Left cardiac atrium (tissue), 4 donors: ENCODE measurements at places on chromosomes 5 and 9. TPM values are rescaled to one million over a fixed set of nuclear protein-coding genes. Genes with fewer than 3 reads are reported as not detected.

- peak; percentile 29 for DNase-seq
Observed at GRCh38 chr5:33816791-33817190, 75.0 kb downstream of the ADAMTS12 start.

DNA sequence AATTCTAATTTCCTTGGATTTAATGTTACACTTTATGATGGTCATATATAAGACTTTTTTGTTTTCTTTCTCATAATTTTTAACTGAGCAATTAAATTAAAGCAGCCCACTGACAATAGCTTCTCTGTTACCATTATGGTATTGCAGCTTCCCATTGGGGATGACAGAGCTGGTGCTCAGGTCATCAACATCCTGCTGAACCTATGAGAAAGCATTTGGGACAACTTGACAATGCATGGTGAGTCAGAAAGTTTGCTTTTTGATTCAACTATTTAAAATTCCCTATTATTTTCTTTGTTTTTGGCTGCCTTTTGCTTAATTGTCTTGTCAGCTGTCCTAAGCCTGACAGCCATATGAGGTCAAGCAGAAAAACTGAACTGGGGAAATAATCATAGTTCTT lies 487.4 kb upstream of the RIOK2 start:
- no peak for DNase-seq

GRCh38 chr9:26437056-26437711 lies 455.4 kb downstream of the CAAP1 start:
- no peak for DNase-seq

DNA sequence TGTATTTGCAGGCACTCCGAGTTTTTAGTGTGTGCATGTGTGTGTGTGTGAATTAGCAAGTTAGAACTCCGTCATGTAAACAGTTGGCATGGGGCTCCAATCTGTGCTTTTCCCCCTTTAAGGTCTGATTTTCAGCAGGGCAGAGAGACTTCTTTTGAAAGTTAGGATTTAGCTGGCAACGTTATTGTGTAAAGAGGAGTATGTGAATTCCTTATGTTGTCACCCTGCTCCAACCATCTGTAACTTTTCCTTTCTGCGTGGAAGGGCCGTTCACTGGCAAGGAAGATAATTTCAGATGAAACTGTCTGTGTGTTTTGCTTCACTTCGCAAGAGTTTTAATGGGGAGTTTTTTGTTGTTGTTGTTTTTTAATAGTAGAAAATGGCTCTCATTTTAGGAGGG lies 332 bp downstream of the SGCD start:
- DNase-seq, result no peak

DNA sequence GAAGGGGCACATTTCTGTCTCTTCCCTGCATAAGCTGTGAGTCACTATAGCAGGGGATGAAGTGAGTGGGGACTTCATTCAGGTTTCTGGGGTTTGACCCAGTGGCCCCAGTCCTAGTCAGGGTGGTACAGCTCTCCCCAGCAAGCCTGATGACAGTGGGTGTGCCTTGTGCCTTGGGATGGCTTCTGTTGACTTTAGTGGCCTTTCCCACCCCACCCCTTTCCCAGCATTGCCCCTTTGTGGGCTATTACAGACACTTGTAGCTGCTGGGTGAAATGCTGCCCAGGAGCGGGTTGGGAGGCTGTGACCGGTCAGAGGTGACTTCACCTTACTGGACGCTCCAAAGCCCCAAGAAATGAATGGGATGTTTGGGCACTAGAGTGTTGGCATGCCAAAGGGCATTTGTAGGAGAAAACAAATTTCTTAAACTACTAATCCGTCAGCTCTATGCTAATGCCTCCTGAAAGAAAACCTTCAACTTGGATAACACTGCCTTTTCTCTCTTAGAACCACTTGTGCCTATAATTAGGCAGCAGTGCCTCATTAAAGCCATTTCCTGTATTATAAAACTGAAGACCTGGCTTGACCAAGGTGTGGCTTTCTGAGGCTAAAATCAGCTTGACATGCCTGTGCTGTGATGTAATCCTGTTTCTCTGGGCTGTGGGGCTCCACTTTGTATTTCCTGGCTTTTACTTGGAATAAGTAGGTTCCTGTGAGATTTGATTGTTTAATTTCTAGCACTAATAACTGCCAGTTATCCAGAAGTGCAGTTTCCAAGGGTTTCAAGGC lies 119.0 kb upstream of the SLC25A48 start:
- no peak for DNase-seq

GRCh38 chr9:15873573-15874177 lies 320.8 kb downstream of the CCDC171 start:
- no peak for DNase-seq

DNA sequence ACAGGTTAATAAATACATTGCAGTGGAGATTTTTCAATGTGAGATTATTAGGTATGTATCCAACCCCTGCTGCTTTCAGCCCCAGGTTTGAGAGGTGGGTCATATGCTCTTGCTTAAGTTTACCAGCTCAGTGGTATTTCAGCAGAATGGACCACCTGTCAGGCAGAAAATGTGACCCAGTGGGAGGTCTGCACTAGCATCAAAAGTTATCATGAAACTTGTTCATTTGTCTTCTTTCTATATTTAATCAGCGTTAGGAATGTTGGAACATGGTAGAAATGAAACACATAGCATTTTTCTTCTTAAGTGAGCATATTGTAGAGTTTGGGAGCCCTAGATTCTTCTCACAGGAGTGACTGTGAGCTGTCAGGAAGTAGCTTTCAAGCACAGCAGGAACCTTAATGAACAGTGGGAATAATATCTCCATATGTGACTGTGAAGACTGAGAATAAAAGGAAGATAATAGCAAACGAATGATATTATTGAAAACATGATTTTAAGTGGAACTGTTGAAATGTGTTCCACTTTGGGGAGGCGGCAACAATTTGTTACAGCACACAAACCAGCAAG lies 596.9 kb upstream of the CDH6 start:
- DNase-seq, result no peak

GRCh38 chr9:76323490-76323889 lies 70.7 kb downstream of the RFK start:
- no peak for DNase-seq

DNA sequence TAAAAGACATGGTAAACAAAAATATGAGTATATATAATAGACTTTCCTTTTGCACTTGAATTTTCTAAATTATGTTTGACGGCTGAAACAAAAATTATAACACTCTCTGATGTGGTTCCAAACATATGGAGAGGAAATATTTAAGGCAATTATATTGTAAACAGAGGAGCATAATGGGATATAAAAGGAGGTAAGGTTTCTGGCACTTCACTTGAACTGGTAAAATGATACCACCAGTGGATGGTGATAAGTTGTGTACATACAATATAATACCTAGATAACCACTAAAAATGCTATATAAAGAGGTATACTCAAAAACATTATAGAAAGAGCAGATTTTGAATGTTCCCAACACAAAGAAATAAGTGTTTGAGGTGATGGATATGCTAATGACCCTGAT lies 192.9 kb upstream of the RAD23B start:
- no peak for DNase-seq

DNA sequence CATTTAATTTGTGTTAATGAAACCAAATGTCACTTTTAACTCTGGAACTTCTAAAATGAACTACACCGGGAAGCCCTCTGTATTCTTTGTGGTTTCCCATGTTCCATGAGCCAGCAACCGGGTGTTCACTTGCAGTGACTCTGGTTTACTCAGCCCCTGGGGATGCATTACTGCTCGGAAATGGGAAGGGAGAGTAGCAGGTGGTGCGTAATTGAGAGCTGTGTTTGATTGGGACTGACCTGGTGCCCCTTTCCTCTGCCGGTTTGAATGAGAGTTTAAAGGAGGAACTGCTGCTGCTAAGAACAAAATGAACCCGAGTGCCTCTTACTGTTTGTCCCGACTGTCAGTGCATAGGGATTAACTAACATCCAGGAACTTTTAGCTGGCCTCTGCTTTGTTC lies 100.1 kb upstream of the DHFR start:
- no peak for DNase-seq

DNA sequence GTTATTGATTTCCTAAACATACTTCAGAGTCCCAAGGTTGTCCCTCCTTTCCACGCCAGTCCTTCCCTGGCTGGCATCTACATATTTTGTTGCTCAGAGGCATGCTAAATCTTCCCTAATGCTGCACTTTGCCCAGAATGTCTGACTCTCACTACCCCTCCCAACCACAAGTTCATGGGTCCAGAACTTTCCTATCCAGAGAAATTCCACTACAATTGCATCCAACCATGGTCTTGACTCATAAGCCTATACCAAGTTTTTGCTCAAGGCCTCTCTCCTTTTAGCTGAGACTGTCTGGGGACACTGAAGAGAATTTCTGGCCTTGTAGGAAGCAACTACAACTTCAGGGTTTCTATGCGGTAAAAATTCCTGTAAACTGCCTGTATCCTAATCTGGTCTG lies 206.3 kb downstream of the BNC2 start:
- DNase-seq, result no peak

DNA sequence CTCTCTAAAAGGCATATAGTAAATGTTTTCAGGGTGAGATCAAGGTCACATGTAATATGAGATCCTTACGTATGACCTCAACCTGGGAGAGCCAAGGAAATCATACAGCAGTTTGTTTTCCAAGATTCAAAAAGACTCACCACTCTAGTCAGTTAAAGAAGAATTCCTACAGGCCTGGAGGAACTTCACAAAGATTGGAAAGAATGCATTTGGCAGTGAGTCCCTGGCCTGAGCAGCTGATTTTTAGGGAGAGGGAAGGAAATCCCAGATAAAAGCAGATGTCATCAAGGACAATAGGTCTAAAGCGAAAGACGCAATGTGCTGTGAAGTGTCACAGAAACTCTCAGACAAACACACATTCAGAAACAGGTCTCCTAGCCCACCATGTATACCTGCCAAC lies 424.0 kb upstream of the ZNF462 start:
- DNase-seq, result no peak

DNA sequence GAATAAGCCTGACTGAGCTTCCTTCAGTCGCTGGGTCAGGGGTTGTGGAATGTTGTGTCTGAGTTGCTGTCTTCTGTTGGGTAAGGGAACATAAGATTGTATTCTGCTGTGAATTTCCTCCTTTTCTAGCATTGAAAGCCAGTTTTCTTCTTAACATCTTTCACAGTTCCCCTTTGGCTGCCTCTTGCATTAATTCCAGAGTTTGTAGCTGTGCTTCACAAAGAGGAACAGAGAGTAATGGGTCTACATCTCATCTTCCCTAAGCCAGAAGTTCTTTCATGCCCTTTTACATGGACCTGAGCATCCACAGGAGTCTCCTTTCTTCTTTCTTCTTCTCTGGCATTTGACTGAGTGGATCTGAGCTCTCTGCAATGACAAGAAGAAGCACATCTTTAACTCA lies 686.8 kb downstream of the KCTD16 start:
- no peak for DNase-seq

DNA sequence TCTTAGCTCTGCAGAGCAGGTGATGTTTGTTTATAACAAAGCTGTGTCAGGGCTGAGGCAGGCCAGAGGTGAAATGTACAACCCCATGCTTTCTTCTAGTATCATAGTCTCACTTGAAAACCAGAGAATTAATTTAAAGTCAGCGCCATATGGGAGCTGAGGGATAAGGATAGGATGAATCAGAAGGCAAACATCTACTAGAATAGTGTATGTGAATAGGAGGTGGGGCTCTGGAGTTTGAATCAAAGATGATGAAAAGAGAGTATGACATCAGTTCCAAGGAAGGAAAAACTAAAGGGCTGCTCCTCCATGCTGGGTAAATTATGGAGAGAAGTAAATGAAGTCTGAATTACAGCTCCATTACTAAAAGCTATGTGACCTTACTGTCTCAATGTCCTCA lies 441.5 kb downstream of the RASEF start:
- no peak for DNase-seq

- no peak for DNase-seq
Observed at GRCh38 chr9:107862323-107862722, 372.8 kb upstream of the KLF4 start.

DNA sequence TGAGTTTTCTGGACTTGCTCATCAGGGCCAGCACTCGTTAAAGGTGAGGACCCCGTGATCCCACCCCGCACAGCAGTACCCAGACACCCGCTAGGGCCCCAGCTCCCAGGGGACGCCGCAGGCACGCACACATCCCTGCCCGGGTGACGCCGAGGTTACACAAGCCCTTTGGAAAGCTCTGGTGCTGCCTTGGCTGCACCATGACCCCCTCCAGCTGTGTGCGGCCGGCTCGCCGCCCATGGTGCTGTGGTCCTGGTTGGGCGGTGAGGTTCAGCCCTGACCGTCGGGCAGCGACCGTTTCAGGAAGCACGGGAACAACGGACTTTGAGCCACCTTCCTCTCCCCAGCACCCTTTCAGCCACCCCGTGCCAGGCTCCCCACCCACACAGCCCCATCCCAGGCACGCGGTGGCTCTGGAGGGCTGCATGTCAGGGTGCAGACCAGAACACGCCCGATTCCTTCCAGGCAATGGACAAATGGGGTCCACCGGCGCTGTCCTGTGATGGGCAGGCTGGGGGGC lies 7.5 kb upstream of the SLC12A7 start:
- DNase-seq, result no peak

DNA sequence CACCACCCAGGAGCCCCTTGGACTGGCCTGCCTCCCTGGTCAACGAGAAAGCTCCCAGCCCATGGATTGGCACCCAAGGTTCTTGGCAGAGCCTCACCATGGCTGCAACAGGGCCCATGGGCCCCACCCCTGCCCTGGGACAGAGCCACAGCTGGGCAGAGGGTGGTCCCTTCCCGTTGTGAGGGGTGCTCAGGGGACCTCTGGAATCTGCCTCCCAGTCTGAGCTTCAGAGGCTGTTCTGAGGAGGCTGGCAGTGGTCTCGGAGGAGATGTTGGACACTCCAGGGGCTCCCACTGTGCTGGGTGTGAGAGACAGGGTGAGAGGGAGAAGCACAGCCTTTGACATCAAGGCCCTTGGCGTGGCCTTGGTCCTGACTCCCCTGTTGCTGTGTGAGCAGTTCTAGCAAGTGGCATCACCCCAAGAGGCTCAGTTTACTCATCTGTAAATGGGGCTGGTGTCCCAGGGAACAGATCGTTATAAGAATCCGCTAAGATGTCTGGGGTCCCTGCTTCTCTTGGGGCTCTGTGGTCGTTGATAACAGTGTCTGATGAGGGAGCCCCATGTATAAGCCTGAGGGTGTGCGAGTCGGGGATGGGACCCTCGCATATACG lies 33.0 kb downstream of the LHX3 start:
- DNase-seq, result no peak

OR1J2 gene
- total RNA-seq, result not detected

IL4 gene
- total RNA-seq, result not detected

BTNL8 gene
- total RNA-seq, result 0.21 TPM

PKD2L2 gene
- 0.52 TPM for total RNA-seq

PRDM9 gene
- not detected for total RNA-seq

CARTPT gene
- not detected for total RNA-seq

FBP2 gene
- 0.31 TPM for total RNA-seq
